Chondrocyte (in vitro differentiated cells): ENCODE measurements at places on chromosomes 3 and 15. TPM values are rescaled to one million over a fixed set of nuclear protein-coding genes. Genes with fewer than 3 reads are reported as not detected.

The FETUB gene
- not detected in 3 replicates for total RNA-seq

- no peaks in the 10 kb centered on the region for H3K27me3 ChIP-seq
- H3K4me3 ChIP-seq, result no peak overlapping the region
- peaks cover 24% of the 10 kb centered on the region for H3K36me3 ChIP-seq
- no peak for DNase-seq
Measured at GRCh38 chr3:36890261-36890660, 54.6 kb downstream of the TRANK1 start.

DNA sequence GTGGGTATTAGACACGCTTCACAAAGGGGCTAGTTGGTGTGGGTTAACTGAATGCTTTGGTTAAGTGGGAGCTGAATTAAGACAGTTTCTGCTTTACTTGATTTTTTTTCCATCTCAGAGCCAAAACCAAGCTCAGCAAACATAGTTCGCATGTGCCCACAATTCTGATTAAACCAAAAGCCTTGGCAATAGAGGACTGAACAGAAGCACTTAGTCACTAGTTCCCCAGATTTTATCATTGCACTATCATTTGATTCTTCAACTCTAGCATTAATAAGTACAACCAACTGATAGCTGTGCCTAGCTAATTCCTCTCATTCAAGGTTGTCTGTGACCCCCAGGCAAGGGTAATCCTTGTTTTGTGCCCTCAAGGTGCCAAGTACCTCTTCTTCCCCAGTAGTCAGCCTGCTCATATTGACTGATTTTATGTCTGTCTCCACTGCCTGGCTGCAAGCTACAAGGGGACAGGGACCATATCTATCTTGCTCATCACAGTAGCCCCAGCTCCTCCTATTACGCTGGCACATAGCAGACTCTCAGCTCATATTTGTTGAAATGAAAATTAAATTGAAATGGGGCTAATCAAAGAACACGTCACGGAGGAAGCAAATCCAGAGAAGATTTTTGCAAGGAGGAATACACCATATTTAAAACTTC, 9.9 kb upstream of the ARHGEF3 start:
- peaks cover 13% of the 10 kb centered on the region for H3K4me1 ChIP-seq
- peaks cover 2% of the 10 kb centered on the region for H3K27me3 ChIP-seq
- H3K4me3 ChIP-seq, result no peak overlapping the region
- DNase-seq, result no peak
- H3K27ac ChIP-seq, result no peak overlapping the region

The CTXND1 gene
- total RNA-seq, result not detected in 3 replicates

DNA sequence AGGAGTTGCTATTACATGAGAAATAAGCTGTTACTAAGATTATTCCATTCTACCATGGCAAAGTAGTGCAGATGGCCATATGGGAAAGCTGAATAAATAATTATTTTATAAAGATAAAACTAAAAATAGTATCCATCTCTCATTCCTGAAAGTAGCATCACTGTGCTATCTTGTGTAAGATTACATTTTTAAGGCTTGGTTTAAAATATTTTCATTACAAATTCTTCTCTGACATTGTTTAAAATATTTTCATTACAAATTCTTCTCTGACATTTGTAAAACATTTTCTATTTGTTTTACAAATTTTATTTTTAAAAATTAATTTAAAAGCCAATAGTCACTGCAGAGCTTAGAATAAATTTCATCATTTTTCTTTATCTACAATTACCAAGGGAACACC, 665.5 kb upstream of the NAALADL2 start:
- H3K36me3 ChIP-seq, result no peaks in the 10 kb centered on the region
- H3K27ac ChIP-seq, result no peak overlapping the region
- no peak for DNase-seq
- no peak overlapping the region for H3K4me3 ChIP-seq
- H3K4me1 ChIP-seq, result peaks cover 16% of the 10 kb centered on the region

The PLXNA1 gene
- total RNA-seq, result 69.8 to 99.1 TPM (median 98.2 TPM) in 3 replicates

GRCh38 chr3:124381575-124382333, 348.5 kb upstream of the UMPS start:
- no peak overlapping the region for H3K4me3 ChIP-seq
- no peak overlapping the region for H3K27ac ChIP-seq
- peaks cover 27% of the 10 kb centered on the region for H3K4me1 ChIP-seq
- H3K36me3 ChIP-seq, result no peaks in the 10 kb centered on the region
- no peaks in the 10 kb centered on the region for H3K27me3 ChIP-seq

- no peaks in the 10 kb centered on the region for H3K27me3 ChIP-seq
- peaks cover 24% of the 10 kb centered on the region for H3K4me1 ChIP-seq
- no peak overlapping the region for H3K27ac ChIP-seq
- H3K36me3 ChIP-seq, result no peaks in the 10 kb centered on the region
Measured at GRCh38 chr15:33019354-33019981, 175.0 kb downstream of the FMN1 start.

- H3K27ac ChIP-seq, result no peak overlapping the region
- no peak overlapping the region for H3K4me3 ChIP-seq
- peaks cover 2% of the 10 kb centered on the region for H3K27me3 ChIP-seq
Measured at GRCh38 chr3:56810577-56811545, 9.1 kb upstream of the ARHGEF3 start.

DNA sequence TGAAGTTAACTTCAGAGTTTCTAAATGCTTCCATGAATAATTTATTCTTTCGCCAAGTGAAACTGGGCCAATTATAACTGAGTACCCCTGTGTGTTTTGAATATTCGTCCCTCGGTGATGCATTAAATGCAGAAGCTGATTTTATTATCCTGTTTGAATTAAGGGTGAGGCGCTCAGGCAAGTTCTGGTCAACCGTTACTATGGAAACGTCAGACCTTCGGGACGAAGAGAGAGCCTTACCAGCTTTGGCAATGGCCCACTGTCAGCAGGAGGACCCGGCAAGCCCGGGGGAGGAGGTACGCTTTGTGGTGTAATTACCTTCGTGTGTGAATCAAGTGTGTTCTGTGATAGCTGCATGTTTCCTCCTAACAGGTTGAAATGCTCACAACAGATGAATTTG, 239.8 kb downstream of the ITPR1 start:
- no peak for DNase-seq
- H3K27me3 ChIP-seq, result no peaks in the 10 kb centered on the region
- no peak overlapping the region for H3K27ac ChIP-seq
- peaks cover 16% of the 10 kb centered on the region for H3K36me3 ChIP-seq
- peaks cover 11% of the 10 kb centered on the region for H3K4me1 ChIP-seq

The ZNF620 gene
- 1.1 to 2.3 TPM (median 2.0 TPM) in 3 replicates for total RNA-seq

The FANCD2OS gene
- total RNA-seq, result not detected in 3 replicates

GRCh38 chr3:148848410-148848809, 16.7 kb upstream of the CPA3 start:
- H3K27me3 ChIP-seq, result no peaks in the 10 kb centered on the region
- no peak overlapping the region for H3K4me3 ChIP-seq

The CAPN3 gene
- total RNA-seq, result 2.8 to 3.3 TPM (median 3.2 TPM) in 3 replicates

The RLBP1 gene
- not detected in 3 replicates for total RNA-seq

DNA sequence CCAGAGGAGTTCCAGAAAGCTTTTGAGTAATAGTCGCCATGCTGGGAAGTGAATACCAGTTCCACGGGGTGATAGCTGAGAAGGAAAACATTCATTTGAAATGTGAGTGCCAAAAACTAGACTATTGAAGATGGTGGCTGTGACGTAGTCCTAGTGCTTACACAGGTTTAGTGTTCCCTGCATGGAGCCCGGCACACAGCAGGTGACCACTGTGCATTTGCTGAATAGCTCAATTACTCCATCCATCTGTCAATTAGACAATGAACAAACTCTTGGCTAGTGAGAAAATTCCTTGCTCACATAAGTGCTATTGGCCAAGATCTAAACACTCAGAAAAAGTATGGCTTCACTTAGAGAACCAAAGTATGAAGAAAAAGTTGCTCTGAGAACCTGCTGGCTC, 448.1 kb upstream of the WNT5A start:
- no peak overlapping the region for H3K4me3 ChIP-seq
- no peaks in the 10 kb centered on the region for H3K4me1 ChIP-seq
- no peak overlapping the region for H3K27ac ChIP-seq
- peaks cover 3% of the 10 kb centered on the region for H3K27me3 ChIP-seq
- DNase-seq, result no peak

DNA sequence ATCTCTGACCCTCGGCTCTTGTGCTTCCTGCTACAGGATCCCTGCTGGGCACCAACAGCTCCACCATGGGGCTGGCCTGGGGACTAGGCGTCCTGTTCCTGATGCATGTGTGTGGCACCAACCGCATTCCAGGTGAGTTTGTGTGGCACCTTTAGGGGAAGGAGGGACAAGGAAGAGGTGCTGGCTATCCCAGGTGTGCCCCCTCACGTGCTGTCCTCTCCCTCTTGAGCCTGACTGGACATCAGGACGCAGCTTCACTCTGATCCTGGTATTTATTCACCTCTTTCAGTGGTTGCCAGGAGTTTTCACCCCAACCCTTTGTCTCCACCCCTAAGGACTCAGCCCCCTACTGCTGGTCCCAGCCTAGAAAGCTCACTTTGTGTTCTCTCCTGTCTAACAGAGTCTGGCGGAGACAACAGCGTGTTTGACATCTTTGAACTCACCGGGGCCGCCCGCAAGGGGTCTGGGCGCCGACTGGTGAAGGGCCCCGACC, 960 bp downstream of the THBS1 start:
- peaks cover 66% of the 10 kb centered on the region for H3K4me1 ChIP-seq
- H3K36me3 ChIP-seq, result peaks cover 52% of the 10 kb centered on the region
- peak overlapping the region; percentile 99 for H3K4me3 ChIP-seq

The ACTRT3 gene
- 3.6 to 5.7 TPM (median 4.6 TPM) in 3 replicates for total RNA-seq

DNA sequence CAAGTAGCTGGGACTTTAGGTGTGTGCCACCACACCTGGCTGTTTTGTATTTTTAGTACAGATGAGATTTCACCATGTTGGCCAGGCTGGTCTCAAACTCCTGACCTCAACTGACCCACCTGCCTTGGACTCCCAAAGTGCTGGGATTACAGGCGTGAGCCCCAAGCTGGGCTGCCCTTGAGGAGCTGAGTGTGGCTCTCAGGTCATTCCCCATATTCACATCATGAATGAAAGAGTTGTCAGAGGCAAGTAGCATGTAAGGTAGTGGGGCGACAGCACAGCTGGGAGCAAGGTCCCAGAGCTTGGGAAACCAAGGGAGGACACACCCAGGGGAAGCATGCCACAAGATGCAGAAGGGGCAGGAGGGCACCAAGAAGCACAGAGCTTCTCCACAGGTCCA, 4.9 kb downstream of the CCDC71 start:
- no peak overlapping the region for H3K4me3 ChIP-seq
- H3K36me3 ChIP-seq, result peaks cover 8% of the 10 kb centered on the region
- peaks cover 15% of the 10 kb centered on the region for H3K4me1 ChIP-seq
- DNase-seq, result no peak

The CCR3 gene
- not detected in 3 replicates for total RNA-seq

- H3K36me3 ChIP-seq, result no peaks in the 10 kb centered on the region
- H3K4me1 ChIP-seq, result peaks cover 56% of the 10 kb centered on the region
- DNase-seq, result no peak
- peak overlapping the region; percentile 93 for H3K27ac ChIP-seq
- no peaks in the 10 kb centered on the region for H3K27me3 ChIP-seq
Measured at GRCh38 chr3:99534951-99535704, 103.3 kb upstream of the COL8A1 start.

The GABRR3 gene
- total RNA-seq, result not detected in 3 replicates

The PRSS50 gene
- total RNA-seq, result not detected in 3 replicates

The PRICKLE2 gene
- 48.2 to 103 TPM (median 60.5 TPM) in 3 replicates for total RNA-seq

The GOLGA6L10 gene
- 1.2 to 2.4 TPM (median 2.0 TPM) in 3 replicates for total RNA-seq

DNA sequence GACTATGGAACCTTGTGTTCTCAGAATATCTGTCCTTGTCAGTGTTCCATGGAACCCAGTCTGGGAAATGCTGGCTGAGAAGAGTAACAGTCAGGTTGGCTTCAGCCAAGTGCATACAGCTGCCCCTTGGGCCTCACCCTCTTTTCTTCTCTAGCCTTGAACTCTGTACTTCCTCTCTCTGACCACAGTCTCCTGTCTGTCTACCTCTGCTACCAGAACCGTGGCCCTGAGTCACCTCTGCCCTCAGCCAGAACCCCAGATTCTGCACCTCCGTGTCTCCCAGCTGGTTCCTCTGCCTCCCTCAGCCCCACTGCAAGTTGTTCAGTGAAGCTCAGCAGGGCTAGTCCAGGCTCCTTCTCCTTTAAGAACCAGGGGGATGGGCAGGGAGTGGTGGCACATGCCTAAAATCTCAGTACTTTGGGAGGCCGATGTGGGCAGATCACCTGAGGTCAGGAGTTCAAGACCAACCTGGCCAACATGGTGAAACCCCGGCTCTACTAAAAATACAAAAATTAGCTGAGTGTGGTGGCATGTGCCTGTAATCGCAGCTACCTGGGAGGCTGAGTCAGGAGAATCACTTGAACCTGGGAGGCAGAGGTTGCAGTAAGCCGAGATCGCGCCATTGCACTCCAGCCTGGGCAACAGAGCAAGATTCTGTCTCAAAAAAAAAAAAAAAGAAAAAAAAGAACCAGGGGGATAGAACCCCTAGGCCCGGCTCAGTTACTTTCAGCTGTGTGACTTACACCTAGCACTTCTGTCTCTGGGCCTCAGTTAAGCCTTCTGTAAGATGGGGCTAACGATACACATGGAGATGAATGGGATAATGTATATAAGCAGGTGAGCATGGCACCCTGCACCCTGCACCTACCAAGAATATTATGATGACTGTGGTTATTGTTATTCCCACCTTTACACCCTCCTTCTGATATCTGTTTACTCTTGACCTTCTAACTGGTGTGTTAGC, 24.3 kb upstream of the TATDN2 start:
- peaks cover 10% of the 10 kb centered on the region for H3K36me3 ChIP-seq
- H3K27me3 ChIP-seq, result no peaks in the 10 kb centered on the region
- peaks cover 5% of the 10 kb centered on the region for H3K4me1 ChIP-seq
- no peak overlapping the region for H3K4me3 ChIP-seq
- no peak for DNase-seq

DNA sequence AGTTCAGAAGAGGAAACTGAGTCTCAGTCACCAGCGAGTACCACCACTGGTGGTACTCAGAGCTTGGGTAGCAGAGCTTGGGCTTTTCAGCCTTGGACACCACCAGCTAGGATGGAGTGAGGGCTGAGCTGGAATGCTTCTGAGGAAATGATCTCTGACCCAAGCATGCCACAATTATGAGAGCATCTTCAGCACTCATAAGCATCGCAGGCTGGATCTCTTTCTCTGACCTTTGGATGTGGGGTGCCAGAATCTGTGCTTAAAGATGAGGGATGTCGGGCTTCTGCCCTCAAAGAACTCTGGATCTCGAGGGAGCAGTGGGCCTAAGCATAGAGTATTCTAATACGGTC, 36.4 kb downstream of the ZNF710 start:
- H3K27me3 ChIP-seq, result no peaks in the 10 kb centered on the region
- no peak for DNase-seq
- peaks cover 48% of the 10 kb centered on the region for H3K4me1 ChIP-seq
- H3K27ac ChIP-seq, result peak overlapping the region; percentile 28
- no peak overlapping the region for H3K4me3 ChIP-seq

DNA sequence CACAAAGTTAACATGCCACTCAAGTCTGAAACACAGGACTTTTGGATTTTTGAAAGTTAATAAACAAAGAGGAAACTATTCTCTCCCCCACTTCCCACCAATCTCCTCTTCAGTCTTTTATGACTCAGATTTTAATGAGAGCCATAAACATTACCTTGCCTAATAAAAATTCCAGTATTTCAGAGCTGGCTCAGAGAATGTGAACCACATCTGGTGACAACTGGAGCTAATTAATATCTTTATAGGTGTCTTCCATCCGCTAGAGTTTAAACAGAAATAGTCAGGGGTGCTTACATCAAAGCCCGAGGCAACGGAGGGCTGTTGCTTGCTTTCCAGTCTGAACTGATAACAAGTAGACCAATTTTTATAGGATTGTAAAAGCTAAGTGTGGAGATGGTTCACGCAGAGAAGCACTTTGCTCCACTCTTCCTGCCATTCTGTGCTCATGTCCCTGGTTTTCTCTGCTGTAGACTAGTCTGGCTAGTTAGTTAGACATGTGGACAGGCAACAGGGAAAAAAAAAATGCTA, 363.6 kb downstream of the NR2F2 start:
- no peak overlapping the region for H3K27ac ChIP-seq
- no peaks in the 10 kb centered on the region for H3K36me3 ChIP-seq
- no peak overlapping the region for H3K4me3 ChIP-seq

The HES1 gene
- 30.4 to 36.7 TPM (median 31.2 TPM) in 3 replicates for total RNA-seq
